Epithelial cell of esophagus (primary cell): ENCODE measurements at places on chromosomes 12 and 14.
A peak's percentile ranks its signal among the peaks of the same experiment; 100 is the strongest.

- peak; percentile 7 for DNase-seq
These were observed 6.5 kb downstream of the MBIP start for GRCh38 chr14:36313898-36314297.

DNA sequence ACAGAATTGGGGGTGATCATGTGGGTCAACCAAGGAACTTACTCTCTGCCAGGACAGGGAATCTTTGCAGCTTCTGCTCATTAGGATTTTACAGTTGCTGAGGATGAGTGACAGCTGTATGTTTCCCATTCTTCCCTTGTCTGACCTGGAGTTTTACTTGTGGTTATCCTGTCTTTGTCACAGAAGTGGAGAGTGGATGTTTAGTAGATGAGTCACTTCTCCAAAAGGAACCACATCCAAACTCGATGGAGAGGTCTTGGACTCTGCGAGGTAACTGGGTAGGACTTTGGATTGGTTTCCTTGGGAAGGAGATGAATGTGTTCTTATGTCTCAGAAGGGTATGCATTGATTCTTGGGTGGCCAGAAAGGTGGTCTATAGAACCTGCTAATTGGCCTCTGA, 53.8 kb upstream of the USP44 start:
- peak; percentile 58 for DNase-seq

GRCh38 chr14:72945356-72946027, 19.2 kb downstream of the DCAF4 start:
- DNase-seq, result no peak

GRCh38 chr12:54394281-54394719, 9.8 kb upstream of the ZNF385A start:
- peak; percentile 74 for DNase-seq

GRCh38 chr12:116142936-116143898, 134.3 kb downstream of the MED13L start:
- DNase-seq, result peak; percentile 79

DNA sequence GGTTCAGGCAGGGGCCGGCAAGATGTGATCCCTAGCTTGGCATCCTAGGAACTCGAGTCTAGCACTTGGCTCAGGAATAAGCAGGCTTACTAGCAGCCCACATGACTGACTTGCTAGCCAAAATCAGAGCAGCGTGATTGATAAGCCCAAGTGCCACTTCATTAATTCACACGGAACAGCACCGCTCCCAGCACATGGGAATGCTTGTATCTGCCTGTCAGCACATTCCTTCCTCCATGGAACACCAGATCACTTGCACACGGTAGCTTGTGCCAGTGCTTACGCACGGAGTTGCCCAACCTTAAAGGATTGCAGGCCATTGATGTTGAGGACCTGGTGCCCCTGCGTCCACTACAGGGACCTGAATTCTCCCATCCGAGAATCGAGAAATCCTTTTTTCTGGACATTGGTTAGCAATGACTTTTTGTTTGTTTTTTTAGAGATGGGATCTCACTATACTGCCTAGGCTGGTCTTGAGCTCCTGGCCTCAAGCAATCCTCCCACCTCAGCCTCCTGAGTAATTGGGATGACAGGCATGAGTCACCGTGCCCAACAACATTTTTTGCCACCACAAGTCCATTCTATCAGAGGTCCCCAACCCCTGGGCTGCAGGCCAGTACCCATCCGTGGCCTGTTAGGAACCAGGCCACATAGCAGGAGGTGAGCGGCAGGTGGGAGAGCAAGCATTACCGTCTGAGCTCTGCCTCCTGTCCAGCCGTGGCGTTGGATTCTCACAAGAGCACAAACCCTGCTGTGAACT, 30.6 kb upstream of the TSPAN9 start:
- peak; percentile 19 for DNase-seq

DNA sequence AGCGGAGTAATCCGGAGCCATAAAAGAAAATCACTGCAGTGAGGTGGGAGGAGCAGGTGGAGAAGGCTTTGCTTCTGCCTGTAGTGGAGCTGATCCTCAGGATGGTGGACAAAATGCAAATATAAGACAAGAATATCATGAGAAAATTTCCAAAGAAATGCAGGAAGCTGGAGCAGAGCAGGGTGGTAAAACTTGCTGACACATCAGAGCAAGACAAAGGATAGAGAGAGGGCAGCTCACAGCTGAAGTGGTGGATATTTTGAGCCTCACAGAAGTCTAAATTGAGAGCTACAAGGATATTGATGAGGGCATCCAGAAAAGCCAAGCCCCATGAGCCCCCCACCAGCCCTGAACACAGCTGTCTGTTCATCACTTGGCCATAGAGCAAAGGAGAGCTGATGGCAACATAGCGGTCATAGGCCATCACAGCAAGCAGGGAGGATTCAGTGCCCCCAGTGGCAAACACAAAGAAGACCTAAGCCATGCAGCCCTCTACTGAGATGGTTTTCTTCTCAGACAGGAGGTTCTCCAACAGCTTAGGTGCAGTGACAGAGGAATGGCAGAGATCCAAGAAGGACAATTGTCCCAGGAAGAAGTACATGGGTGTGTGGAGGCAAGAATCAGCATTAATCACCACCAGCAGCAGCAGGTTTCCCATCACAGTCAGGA, 30.0 kb upstream of the ANP32D start:
- DNase-seq, result peak; percentile 32

DNA sequence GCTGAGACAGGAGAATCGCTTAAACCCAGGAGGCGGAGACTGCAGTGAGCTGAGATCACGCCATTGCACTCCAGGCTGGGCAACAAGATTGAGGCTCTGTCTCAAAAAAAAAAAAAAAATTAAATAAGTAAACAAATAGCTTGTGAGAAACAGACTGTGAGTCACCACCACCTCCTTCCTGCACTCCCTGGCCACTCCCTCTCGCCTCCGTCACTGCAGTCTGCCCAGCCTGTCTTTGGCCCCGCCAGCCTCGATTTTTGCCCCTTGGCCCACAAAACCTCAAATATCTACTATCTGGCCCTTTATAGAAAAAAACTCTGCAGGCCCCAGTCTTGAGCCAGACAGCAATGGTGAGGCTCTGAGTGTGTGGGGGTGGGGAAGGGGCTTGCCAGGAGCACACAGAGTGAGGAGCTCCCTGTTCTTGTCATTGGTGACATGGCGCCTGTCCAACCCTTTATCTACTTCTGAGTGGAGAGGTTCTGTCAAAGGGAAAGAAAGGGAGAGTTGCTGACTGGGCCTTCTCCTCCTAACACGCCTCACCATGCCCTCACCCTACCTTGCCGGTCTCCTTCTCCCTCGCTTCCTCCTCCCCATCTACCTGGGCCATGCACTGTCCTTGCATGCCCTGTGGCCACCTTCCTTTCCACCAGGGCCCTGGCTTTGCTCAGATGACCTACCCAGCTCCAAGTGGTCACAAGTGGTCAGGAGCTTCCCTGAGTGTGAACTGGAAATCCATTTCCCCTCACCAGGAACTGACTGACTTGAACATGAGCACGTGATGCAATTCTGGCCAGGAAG, 22.1 kb downstream of the LGMN start:
- DNase-seq, result peak; percentile 95

- no peak for DNase-seq
These were observed 562 bp downstream of the EAPP start for GRCh38 chr14:34538871-34539406.

- DNase-seq, result no peak
These were observed 199.1 kb downstream of the FOXN3 start for GRCh38 chr14:89217891-89218290.

GRCh38 chr12:105406497-105406896, 76.0 kb downstream of the C12orf75 start:
- DNase-seq, result no peak

- no peak for DNase-seq
These were observed 17.2 kb downstream of the FAM186B start for GRCh38 chr12:49588281-49588680.

DNA sequence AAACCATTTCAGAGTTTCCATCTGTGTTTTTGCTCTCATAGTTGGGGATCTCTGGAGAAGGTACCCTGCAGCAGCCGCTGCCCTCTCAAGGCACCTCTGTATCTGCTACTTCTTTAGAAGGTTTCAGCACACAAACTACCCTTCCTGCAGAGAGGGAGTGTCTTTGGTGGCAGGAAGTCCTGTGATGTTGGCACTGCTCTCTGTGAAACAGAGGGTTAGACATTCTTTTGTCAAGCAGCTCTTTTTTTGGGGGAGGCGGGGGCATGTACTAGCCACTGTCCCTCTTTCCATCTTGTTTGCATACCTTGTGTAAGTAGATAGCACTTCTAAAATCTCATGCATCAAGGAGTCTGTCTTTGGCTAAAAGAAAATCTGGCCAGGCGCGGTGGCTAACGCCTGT, 352.6 kb downstream of the BMP4 start:
- no peak for DNase-seq

- DNase-seq, result peak; percentile 21
These were observed 263.9 kb downstream of the KCNC2 start for GRCh38 chr12:74945771-74946198.

DNA sequence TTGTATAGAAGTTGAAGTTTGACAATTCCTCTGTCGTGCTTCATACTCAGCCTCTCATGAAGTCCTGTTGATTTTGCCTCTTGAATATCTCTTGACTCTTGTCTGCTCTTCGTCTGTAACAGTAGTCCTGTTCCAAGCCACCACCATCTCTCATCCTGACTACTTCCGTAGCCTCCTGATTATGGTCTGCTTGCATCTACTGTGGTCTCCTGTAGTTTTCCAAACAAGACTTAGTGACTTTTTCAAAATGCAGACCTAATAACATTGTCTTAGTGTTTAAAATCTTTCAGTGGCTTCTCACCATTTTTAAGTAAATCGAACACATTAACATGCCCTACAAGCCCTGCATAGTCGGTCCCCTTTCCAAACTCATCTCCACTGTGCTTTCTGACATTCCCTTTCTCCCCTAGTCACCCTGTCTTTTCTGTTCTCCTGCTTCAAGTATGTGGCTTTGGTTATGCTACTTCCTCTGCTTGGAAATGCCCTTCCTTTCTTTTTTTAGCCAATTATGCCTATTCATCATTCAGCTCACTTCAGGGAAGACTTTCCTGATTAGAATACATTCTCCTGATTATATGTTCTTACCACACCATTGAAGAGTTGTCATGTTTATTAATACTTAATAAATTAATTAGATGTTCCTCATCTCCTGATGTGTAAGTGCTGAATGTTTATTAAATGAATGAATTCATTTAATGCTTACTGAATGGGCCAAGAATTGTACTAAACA, 2.0 kb downstream of the SCYL2 start:
- no peak for DNase-seq

- DNase-seq, result peak; percentile 23
These were observed 21.1 kb downstream of the ST8SIA1 start for GRCh38 chr12:22313286-22313962.

DNA sequence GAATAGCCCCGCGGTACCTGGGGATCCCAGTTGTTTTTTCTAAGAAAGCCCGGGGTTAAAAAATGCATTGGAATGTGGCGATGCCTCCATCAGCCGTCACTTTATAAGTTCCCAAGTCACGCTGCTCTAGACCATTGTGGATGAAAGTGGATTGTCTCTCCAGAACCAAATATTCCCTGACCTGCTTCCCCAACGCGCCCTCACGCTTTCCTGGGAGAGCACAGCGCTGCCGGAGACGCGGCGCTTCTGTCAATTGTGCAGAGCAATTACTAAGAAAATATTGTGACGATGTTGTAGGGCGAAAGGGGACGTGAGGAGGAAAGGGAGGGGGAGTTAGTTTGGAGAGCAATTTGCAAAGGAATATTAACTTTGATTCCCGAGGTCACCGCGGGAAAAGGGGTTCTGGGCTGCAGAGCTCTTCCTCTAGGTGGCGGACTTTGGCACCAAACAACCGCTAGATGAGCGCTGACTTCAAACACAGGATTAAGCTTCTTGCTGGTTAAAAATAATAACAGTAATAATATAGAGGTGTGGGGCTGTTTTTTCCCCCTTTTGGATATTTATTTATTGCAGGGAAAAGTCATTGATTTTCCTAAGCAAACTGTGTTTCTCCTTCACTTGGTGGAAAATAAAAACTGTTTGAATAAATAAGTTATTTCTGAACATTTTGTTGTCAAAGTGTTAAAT, 9.6 kb upstream of the FOXG1 start:
- DNase-seq, result peak; percentile 66

DNA sequence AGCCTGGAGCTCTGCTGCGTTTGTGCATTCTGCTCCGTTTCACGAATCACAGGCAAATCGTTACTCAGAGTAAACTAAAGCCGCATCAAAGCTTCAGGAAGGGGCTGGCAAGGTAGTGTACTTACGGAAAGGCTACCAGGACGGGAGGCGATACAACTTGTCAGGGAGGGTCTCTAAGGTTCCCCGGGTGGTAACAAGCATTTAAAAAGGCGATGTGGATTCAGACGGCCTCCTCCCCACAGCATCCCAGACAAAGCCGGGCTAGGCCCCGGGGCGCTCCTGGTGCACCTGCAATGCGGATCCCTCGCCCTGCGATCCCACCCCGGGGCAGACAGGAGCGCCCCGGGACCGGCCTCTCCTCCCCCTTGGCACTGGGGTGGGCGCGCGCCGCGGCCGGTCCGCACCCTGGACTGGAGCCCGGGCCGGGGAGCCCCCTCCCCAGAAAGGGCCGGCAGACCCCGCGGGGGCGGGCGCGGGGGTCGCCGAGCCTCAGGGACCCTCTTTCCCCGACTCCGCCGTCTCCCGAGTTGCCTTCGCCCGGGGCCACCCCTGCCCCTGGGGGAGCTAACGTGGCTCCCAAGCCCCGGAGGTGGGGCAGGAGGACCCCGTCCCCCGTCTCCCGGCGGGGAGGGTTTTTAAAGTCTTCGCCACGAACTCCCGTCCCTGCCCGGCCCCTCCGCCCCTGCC, 718 bp downstream of the CCDC92 start:
- peak; percentile 72 for DNase-seq

DNA sequence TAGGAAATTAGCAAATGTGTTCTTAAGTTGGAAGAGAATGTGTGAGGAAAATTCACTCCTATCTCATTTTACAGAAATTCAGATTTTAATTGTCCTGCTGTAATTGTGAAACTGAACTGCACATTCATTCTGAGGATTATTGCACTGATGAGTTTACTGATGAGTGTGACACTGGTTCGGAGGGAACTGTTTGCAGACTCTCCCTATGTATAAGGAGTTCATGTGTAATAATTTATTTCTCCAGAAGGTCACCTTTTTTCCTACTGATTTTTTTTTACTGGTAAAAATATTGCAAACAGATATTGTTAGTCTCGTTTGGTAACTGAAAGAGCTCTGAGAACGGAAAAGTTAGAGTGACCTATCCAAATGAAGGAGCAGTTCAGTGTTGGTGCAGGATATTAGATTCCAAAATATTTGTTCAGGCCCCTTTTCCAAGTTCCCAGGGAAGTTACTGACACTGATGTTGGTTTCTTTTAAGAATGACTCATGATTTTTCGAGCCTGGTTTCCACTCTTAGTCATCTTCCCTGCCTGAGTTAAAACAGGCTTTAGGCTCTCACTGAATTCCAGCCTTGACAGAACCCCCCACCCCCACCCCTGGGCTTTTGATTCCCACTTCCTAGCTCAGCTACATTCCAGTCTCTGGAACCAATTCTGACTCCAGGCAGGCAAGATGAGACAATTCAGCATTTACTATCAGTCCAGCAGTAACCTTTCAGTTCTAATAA, 18.4 kb downstream of the ANO6 start:
- DNase-seq, result peak; percentile 98

GRCh38 chr12:102419094-102419764, 61.1 kb downstream of the IGF1 start:
- no peak for DNase-seq
